ENCODE measurements at places on chromosomes 12 and 14.

DNA sequence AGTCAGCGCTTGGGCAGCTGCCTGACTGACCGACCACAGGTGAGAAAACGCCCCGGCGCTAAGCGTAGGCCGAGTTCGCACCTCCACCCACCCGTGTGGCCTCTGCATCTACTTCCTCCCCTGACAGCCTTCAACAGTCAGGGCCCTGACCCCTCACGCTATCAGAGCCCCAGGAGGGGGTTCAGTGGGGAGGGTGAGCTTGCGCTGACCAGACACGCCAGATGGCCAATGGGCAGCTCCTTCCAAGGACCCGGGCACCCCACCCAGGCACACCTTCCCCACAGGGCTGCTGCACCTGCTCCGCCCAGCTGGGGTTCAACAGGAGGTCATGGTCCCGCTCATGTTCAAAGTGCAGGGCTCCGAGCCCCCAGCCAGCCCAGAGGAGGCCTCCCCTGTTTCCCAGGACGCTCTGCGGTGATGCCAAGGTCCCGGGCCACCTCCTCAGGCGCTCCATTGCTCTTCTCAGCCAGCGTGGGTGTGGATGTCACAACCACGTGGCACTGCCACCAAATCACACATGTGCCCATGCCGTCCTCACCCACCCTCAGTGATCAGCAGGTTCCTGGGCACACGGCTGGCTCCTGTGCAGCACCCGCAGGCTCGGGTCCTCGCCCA is 48.7 kb upstream of the BCL11B start:
- DNase-seq, result no peak

DNA sequence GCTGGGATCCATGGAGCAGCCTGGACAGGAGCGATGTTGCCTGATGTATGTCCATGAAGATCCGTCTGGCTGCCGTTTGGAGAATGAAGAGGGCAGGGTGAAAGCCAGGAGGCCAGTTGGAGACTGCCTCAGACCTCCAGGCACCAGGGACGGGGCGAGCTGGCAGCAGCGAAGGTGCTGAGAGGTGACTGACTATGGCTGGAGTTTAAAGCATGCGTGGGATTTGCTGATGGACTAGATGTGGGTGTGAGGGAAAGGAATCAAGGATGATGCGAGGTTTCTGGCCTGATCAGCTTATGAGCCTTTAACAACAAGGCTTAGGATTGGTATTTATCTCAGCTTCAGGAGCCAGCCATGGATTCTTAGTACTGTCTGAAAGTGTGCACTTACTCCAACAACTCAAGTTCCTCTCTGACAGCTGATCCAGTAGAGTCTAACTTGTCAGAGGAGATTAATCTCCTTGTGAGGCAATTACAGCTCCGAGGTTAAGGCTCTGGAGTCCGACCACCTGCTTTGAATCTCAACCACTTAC is 49.4 kb downstream of the DYNC1H1 start:
- no peak for DNase-seq

DNA sequence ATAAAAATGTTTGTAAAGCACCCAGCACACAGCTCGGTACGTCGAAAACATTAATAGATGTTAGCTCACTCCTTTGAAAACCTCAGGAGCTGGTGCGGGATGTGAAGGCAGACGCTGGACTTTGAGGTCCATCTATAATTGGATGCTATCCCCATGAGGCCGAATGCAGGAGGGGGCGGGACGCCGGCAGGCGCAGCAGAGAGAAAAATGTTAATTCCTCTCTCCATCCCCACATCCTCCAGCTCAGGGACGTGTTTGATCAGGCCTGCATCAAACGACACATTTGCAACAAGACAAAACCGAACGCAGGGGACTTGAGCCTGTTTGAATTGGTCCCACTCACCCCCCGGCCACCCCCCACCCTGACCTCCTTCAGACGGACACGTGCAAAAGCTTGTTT is 231.0 kb downstream of the RBM19 start:
- DNase-seq, result no peak

DNA sequence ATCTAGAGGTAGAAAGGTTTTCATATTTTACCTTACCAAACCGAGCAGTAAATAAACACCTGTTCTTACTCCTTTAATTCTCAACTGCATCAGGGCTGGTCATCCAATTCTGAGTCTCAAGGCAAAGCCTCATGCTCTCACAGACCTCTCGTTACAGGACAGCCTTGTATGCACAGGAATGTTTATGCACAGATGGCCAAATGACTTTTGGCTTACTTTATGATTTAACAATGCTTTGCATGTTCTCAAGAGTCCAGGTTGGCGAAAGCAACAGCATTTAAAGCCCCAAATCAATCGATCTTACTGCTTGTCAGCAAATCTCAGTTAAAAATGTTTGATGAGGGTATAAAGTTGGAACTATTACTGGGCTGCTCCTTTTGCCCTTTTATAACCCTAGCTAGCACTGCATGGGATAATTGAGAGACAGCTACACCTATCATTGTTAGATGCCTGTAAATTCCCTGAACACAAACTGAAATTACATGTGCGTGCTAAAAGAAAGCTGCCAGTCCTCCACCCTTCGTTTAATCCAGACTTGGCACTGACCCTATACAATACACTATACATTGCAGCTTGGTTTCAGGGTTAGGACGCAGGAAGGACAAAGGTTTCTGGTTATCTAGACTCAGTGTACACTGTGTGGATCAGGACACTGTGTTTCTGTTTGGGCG is 63.6 kb downstream of the TMCC3 start:
- DNase-seq, result no peak

DNA sequence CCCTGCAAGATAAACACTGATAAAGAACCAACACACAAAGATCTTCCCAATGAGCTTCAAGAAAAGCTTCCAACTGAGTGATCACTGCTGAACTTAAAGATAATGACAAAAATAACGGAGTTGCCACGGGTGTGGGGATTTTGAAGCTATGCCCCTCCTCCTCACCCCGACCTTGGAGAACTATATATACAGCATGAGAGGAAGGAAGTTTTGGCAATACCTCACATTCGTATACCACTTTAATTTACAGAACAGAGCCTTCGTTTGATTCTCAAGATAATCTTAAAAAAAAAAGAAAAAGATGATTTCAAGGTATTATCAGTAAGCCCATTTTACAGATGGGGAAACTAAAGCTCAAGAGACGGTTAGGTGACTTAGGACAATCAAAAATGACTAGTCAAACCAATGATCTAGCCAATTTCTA is 715 bp downstream of the NEK9 start:
- DNase-seq, result peak; percentile 50

DNA sequence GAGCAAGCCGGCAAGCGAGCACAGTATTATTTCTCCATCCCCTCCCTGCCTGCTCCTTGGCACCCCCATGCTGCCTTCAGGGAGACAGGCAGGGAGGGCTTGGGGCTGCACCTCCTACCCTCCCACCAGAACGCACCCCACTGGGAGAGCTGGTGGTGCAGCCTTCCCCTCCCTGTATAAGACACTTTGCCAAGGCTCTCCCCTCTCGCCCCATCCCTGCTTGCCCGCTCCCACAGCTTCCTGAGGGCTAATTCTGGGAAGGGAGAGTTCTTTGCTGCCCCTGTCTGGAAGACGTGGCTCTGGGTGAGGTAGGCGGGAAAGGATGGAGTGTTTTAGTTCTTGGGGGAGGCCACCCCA is 3.9 kb upstream of the NXPH4 start:
- no peak for DNase-seq

DNA sequence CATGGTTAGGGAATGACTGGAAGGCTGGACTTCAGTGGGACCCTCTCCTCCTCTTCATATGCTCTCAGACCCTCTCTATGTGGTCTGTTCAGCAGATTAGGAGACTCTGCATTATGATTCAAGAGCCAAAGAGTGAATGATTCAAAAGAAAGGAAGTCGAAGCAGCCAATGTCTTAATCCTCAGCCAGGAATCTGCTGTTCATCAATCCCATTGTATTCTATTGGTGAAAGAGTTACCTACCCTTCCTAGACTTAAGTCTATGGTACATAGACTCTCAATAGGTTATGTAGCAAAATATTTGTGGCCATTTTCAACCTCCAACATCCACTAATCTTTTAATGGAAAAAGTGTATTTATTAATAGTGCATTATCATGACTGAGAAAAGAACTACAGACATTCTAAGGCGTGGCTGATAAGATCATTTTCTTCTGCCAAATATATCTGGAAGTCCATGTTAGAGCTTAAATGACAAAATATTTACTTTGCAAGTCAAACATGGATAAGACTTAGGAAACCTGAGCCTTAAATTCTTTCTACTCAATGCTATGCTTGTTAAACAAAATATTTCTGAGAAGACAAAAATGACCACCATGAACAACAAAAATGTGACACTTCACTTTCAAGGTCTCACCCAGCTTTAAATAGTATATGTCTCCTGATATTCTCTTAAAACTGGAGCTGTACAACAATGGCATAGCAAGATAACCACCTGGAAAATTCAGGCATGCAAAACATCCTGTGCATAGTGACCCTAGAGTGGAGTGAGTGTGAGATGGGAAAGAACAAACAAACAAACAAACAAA is 1100.6 kb downstream of the GALC start:
- DNase-seq, result no peak

DNA sequence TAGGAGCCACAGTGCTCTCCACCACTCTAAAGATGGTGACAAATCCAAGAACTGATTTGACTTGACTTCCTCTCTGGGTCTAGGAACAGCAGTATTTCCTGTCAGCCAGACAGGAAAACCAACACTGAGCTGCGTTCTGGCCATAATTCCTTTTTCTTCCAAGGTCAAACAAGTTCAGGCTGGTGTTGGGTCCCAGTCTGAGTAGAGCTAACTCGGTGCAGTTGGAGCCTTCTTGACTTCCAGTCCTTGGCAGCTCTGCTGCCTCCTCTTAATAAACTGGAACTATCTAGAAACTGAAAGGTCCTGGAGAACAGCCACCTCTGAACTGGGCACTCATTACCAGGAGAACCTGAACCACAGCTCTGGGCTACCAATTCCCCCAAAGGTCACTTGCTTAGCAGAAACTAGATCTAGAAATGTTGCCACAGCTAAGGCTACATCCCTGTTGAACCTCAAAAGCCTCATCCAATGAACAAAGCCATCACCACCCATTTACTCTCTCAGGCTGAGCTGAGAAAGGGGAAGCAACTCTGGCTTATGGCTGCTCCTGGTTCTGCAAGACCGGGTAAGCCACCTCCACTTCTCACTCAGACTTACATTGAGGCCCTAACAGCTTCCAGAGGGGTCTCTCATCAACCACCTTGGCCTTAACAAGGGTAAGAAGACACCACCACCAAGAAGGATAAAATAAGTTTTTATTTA is 27.7 kb downstream of the MAX start:
- peak; percentile 84 for DNase-seq

DNA sequence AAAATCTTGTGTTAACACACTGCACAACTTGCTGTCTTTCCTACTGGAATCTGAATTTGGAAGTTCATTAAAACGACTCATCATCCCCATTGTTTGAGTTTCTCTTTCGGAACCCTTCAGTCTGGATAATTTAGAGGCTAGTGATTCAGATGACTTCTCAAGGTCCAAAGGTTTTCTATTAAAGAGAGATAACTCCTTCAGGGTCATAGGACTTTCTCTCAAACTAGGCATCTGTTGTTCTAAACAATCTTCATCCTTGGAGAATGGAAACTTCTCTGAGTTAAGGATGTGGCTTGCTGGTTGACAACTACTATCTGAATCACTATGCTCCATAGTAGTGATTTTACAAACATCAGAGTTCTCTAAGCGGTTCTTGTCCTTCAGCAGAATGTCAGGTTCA is 4.4 kb downstream of the MLH3 start:
- DNase-seq, result no peak

- no peak for DNase-seq
Observed at GRCh38 chr14:94570440-94570839, 9.2 kb downstream of the SERPINA4 start.

GRCh38 chr14:61266891-61267740 is 14.0 kb downstream of the TMEM30B start:
- DNase-seq, result no peak

DNA sequence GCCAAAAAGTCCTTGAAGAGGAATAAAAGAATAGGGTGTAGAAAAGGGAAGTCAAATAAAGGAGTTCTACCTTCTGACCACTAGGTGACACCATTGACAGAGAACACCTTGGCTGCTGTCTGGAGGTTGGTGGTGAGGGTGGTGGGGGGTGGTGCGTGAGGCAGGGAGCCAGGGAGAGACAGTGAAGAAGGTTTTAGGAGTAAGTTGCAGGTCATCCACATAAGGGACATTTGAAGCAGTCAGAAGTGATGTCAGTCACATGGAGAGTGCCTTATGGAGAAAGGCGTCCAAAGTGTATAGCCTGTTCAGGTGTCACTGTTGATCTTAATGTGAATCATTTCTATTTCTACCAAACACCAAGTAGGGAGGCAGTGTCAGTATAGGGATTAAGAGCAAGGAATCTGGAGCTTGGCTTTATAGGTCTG is 279.3 kb upstream of the DDHD1 start:
- DNase-seq, result peak; percentile 57

DNA sequence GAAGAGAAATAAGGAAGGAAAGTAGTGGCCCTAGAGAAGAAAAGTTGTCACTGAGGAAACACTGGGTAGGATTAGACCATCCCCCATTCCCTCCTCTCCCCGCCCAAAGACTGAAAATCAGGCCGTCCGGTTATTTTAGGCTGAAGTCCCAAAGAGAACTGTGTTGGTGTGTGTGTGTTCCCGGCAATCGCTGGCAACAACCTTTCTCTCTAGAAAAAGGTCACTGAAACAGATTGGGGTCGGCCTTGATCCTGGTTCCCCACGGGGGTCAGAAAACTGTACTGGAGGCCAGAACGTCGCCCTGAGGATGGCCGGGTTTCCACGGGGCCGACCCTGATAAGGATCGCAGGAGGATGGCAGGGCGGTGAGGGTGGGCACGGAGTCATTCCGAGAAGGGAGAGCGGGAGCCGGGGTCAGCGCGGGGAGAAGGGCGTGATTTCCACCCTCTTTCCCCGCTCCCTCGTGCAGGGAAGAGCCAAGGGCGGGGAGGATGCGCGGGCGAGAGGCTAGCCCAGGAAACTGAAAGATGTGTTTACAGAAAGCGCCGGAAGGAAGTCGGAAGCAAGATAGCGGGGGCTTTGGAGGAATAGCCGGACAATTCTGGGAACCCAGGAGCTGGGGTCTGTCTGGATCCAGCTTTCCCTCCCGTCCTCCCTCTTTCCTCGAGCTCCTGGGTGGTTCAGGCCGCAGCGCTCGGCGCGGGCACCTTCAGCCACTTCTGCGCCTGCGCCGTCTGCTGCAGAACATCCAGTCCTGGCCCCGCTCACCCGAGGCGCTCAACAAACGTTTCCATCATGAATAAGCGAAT is 25.3 kb upstream of the SPTLC2 start:
- peak; percentile 94 for DNase-seq

- no peak for DNase-seq
Observed at GRCh38 chr14:53808042-53808441, 148.6 kb downstream of the BMP4 start.
